ENCODE measurements at places on chromosomes 2 and 18.
A peak's percentile ranks its signal among the peaks of the same experiment; 100 is the strongest.

DNA sequence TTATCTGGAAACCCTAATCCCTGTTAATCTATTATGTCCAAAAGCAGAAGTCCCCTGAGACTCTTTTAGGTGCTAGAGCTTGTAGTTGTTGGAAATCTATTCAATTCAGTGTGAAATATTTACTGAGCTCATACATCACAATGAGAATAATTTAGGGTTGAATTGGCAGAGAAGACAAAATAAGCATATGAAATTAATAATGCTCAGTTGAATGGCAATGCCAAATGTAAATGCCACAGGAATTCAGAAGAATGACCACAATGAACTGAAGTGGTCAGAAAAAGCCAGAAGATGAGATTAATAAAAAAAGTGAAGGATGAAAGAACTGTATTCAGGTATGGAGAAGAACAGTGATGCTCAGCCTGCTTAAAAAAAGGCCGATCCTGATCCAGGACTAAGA lies 8.0 kb upstream of the STAT4 start:
- H3K27ac ChIP-seq, result no peak overlapping the region
- no peak for DNase-seq
- peaks cover 6% of the 10 kb centered on the region for H3K36me3 ChIP-seq
- no peak overlapping the region for H3K4me3 ChIP-seq

GRCh38 chr2:240234503-240234951 lies 94.1 kb upstream of the OTOS start:
- no peak overlapping the region for H3K27ac ChIP-seq
- H3K4me3 ChIP-seq, result peak overlapping the region; percentile 69
- DNase-seq, result no peak
- H3K4me1 ChIP-seq, result peaks cover 8% of the 10 kb centered on the region
- peaks cover 19% of the 10 kb centered on the region for H3K27me3 ChIP-seq

GRCh38 chr2:239935789-239936758 lies 89.1 kb downstream of the NDUFA10 start:
- peaks cover 2% of the 10 kb centered on the region for H3K36me3 ChIP-seq
- no peak for DNase-seq
- peaks cover 10% of the 10 kb centered on the region for H3K4me1 ChIP-seq
- H3K27me3 ChIP-seq, result no peaks in the 10 kb centered on the region

GRCh38 chr2:205066081-205066480 lies 520.8 kb downstream of the PARD3B start:
- H3K4me3 ChIP-seq, result no peak overlapping the region
- H3K27ac ChIP-seq, result no peak overlapping the region
- no peak for DNase-seq

- DNase-seq, result no peak
- no peaks in the 10 kb centered on the region for H3K4me1 ChIP-seq
- H3K4me3 ChIP-seq, result no peak overlapping the region
- peaks cover 2% of the 10 kb centered on the region for H3K36me3 ChIP-seq
- H3K27ac ChIP-seq, result no peak overlapping the region
Observed at GRCh38 chr2:176585791-176586190, 316.5 kb downstream of the MTX2 start.

DNA sequence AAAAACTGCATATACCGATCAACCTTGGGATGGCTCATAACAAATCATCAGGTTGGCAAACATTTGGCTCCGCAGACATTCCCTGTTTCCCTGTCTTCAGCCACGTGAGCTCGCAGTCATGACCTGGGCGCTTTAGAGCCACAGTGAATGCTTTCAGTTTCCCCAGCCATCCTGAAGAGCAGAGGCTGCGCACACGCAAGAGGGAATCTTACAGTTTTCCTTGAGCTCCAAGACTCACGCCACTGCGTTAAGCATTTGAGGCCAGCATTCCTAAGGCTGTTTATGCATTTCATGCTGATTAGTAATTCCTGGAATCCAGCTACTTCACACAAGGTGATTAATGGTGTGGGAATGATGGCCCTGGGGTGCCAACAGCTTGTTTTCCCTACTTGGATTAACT lies 95.1 kb downstream of the MTCL1 start:
- H3K4me1 ChIP-seq, result peaks cover 2% of the 10 kb centered on the region
- H3K36me3 ChIP-seq, result no peaks in the 10 kb centered on the region
- no peak overlapping the region for H3K27ac ChIP-seq
- no peak overlapping the region for H3K4me3 ChIP-seq

DNA sequence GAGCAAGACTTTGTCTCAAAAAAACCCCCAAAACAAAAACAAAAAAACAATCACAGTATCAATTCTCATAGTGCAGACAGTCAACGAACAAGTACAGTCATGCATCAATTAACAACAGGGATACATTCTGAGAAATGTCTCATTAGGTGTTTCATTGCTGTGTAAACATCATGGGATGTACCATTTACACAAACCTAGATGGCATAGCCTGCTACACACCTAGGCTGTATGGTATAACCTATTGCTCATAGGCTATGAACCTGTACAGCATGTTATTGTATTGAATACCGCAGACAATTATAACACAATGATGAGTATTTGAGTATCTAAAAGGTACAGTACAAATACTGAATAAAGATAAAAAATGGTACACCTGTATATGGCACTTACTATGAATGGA lies 67.8 kb upstream of the LMAN1 start:
- H3K27ac ChIP-seq, result no peak overlapping the region
- H3K36me3 ChIP-seq, result no peaks in the 10 kb centered on the region
- peaks cover 2% of the 10 kb centered on the region for H3K4me1 ChIP-seq
- peaks cover 50% of the 10 kb centered on the region for H3K27me3 ChIP-seq

All from T-helper 17 cell (primary cell).